ENCODE measurements at places on chromosomes 2 and 18. TPM values are rescaled to one million over a fixed set of nuclear protein-coding genes. Genes with fewer than 3 reads are reported as not detected.

DNA sequence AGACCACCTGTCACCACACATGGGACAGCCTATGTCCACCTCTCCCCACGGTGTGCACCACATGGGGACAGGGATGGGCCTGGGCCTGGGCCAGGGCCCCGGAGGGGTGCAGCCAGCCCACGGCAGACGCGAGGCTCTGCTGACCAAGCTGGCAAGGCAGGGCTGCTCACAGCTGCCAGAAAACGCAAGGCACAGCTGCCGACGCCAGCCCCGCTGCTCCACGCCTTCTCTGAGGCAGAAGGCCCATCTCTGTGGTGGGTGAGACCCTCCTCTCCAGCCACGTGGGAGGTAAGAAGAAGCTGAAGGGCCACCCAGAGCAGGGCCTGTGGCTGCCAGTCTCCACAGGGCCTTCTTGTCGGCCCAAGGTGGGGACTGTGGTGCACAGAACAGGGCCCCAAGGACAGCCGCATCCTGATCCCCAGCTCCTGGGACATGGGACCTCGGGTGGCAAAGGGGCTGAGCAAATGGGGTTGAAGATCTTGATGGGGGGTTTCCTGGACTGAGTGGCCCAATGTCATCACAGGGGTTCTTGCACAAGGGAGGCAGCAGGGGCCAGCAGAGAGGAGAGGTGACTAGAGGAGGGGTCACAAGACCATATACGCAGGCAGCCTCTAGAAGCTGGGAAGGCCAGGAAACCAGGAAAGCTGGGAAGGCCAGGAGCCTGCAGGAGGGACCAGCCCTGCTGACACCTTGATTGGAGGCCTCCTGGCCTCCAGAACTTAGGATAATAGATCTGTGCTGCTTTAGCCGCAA, 72.3 kb downstream of the NDUFA10 start:
- H3K4me3 ChIP-seq = no peak overlapping the region
- H3K36me3 ChIP-seq = no peaks in the 10 kb centered on the region
- peak overlapping the region; percentile 75 for H3K27ac ChIP-seq
- H3K27me3 ChIP-seq = no peaks in the 10 kb centered on the region
- peaks cover 64% of the 10 kb centered on the region for H3K4me1 ChIP-seq

- H3K4me3 ChIP-seq = no peak overlapping the region
- no peak for DNase-seq
These were observed 105.5 kb upstream of the DTNA start for GRCh38 chr18:34604591-34604990.

- peaks cover 26% of the 10 kb centered on the region for H3K4me1 ChIP-seq
- DNase-seq = no peak
- no peaks in the 10 kb centered on the region for H3K36me3 ChIP-seq
- no peaks in the 10 kb centered on the region for H3K27me3 ChIP-seq
- peak overlapping the region; percentile 83 for H3K27ac ChIP-seq
These were observed 574 bp upstream of the EML4 start for GRCh38 chr2:42168459-42169099.

DNA sequence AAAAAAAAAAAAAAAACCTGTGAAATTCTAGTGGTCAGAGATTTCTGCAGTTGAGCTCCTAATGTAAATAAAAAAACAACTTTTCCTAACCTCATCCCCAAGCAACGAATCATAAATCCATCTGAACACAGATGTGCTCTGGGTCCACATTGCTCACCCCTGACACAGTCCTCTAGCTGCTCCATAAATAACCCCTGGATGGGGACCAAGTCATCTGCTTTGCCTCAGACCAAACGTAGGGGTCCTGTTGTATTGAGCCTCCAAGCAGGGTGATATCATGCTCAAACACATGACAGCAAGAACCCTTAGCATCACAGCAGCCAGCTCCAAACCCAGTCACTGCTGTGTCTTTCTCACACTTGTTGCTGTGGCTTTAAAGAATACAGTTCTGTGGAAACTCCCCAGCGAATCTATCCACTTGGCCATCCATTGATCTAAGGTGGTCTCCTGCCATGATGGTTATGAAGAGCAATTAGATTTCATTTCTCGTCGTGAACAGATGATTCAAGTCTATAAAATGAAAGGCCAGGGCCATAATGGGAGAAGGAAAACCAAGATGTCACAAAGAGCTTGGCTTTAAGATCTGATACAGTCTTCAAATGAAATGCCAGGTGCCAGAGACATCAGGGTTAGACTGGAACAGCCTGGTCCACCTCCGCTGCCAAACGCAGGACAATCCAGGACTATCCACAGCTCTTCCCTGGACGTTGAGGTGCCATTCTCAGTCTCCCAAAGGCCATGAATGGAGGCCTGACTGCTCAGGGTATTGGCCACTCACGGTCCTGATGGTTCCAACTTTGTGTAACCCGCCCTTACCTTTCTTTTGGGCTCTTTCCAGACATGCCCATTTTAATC, 39.0 kb downstream of the TBC1D8 start:
- H3K36me3 ChIP-seq = no peaks in the 10 kb centered on the region
- no peak overlapping the region for H3K4me3 ChIP-seq
- H3K27me3 ChIP-seq = no peaks in the 10 kb centered on the region
- H3K4me1 ChIP-seq = peaks cover 98% of the 10 kb centered on the region
- H3K27ac ChIP-seq = peak overlapping the region; percentile 89
- DNase-seq = peak; percentile 86

The SP3 gene
- total RNA-seq = 32.2 TPM

DNA sequence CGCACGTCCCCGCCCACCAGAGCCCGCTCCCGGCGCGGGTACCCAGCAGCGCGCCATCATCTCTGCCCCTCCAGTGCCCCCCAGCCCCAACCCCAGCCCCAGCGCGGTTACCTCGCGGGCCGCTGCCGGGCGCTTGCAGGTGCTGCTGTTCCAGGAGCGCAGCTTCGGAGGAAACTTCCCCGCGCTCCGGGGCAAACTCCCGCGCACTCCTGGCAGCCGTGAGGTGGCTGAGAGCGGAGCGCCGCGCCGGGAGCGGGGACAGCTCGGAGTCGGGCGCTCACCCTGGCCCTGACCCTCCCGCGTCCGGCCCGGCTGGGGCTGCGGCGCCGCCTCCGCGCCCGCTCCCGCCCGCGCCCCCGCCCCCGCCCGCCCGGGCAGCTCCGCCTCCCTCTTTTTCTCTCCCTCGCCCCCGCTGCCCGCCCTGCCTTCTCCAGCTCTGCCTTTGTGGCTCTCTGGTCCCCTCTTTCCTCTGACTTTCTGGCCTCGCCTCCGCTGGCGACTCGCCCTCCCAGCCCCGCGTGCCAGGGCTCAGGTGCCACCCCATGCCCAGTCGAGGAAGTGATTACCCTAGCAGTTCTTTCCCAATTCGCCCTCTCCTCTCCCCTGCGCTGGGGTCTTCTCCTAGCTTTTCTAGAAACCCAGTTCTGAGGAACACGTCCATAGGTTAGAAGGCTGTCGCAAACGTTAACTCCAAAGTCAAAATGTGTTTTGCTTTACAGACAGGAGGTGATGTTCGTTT, at the start of gene CHST9:
CHST9 (minus strand) TSS at position 284 of the 739 bp plus-strand sequence. CDS start 42,499 bp downstream, outside the sequence.
- H3K27ac ChIP-seq = no peak within 1 kb of the TSS
- peak within 1 kb of the TSS; percentile 50 for H3K4me3 ChIP-seq
- no peaks in the 10 kb centered on the region for H3K27me3 ChIP-seq
- no peaks in the 10 kb centered on the region for H3K36me3 ChIP-seq
- no peaks in the 10 kb centered on the region for H3K4me1 ChIP-seq
- peak; percentile 23 for DNase-seq

DNA sequence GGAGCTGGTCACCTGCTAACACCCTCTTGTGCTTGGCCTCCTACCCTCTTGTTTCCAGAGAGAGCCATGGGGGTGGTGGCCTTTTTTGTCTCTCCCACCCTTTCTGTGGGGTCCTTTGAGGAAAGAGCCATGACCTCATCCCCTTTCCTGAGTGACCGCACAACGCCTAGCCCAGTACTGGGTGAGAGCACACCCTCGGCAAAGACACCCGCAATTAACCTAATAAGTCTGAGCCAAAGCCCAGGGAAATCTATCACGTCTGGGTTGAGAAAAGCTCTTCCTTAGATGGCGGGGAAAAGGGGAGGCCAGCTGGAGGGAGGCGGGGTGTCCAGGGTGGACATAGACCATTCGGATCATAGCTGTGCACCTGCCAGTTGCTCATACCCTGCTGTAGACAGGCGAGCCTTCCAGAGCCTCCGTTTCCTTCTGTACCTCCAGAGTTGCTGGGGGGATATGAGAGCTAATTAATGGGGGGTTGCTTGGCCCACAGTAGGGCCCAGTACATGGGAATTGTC, 93.7 kb upstream of the MCFD2 start:
- peaks cover 49% of the 10 kb centered on the region for H3K4me1 ChIP-seq
- no peaks in the 10 kb centered on the region for H3K27me3 ChIP-seq
- H3K27ac ChIP-seq = peak overlapping the region; percentile 27
- no peak for DNase-seq

- no peak overlapping the region for H3K4me3 ChIP-seq
- no peaks in the 10 kb centered on the region for H3K4me1 ChIP-seq
- no peaks in the 10 kb centered on the region for H3K27me3 ChIP-seq
- H3K27ac ChIP-seq = no peak overlapping the region
- H3K36me3 ChIP-seq = no peaks in the 10 kb centered on the region
These were observed 314.5 kb upstream of the CHAC2 start for GRCh38 chr2:53452957-53453748.

DNA sequence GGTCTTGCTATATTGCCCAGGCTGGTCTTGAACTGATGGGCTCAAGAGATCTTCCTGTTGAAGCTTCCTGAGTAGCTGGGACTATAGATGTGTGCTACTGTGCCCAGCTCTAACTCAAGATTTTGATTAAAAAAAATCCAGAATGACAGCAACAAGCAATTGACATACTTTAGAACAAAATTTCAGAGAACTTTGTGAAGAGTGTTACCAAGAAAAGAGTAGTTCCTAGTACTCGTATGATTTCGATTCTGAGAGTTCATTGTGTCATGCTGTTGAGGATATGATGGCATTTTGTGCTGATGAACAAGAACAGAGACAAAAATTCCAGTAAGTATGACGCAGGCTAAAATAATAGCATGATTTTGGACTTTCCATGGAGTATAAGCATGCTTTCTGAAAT, 90.2 kb upstream of the TWSG1 start:
- no peaks in the 10 kb centered on the region for H3K36me3 ChIP-seq
- H3K4me1 ChIP-seq = no peaks in the 10 kb centered on the region
- DNase-seq = no peak
- no peaks in the 10 kb centered on the region for H3K27me3 ChIP-seq

The TTC21B gene
- total RNA-seq = 11.8 TPM

- H3K4me1 ChIP-seq = no peaks in the 10 kb centered on the region
- no peak overlapping the region for H3K27ac ChIP-seq
- H3K4me3 ChIP-seq = no peak overlapping the region
- no peak for DNase-seq
- H3K27me3 ChIP-seq = no peaks in the 10 kb centered on the region
These were observed 51.0 kb upstream of the RAB27B start for GRCh38 chr18:54777118-54777791.

The PLEKHH2 gene
- 0.69 TPM for total RNA-seq

DNA sequence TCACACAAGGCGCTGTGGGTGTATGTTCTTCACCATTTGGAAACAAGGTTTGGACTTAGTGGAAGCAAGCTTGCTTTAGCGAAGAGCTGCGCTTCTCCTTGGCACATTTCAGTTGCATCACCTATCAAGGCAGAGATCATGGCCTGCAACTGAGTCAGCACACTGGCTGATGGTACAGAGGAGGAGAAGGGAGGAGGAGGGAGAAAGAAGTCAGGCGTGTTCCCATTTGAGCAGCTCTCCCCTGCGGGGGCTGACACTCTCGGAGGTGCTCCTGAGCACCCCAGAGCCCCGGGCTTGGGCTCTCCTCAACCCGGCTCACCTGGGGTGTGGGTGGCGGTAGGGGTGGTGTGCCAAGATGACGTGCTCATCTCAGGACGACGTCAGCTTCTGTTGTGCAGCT, 6.0 kb upstream of the SERPINB5 start:
- H3K27me3 ChIP-seq = no peaks in the 10 kb centered on the region
- H3K4me1 ChIP-seq = no peaks in the 10 kb centered on the region
- H3K36me3 ChIP-seq = no peaks in the 10 kb centered on the region
- no peak for DNase-seq
- no peak overlapping the region for H3K27ac ChIP-seq

DNA sequence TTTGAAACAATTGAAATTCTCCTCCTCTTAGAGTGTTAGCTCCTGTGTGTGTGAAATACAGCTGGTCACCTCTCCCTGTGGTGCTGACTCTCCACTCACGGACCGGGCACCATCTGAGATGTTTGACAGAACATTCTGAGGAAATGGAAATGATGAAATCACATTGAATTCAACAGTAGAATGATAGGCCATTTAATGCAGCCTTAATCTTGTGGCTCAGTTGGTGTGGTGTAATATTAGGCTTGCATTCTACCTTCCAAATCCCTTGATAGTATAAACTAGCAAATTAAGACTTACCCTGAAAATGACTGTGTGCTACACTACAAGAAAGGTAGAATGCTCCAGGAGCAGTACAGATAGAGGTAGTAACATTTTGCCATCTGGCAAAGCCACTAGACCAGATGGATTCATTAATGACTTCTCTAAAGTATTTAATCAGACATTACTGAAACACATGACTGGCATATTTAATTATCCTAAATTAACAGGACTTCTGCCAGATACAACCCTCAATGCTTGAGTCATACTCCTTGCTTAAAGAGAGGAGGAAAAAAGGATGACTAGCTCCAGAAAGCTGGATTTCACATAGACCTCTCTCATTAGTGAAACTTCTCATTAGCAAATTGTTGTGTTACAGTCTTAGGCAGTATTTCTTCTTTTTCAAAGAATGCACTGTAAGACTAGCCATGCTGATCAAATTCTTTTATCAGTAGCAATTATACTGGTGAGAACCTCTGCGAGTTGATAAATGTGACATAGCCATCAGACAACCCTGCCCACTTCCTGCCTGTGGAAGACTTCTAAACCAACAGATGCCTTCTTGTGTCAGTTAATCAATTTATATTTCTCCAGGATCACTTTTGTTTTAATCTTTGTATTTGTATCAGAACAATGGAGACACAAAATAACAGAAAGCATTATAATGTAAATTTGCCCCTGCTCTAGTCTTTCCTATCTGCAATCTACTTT, 80.6 kb downstream of the EML6 start:
- no peaks in the 10 kb centered on the region for H3K27me3 ChIP-seq
- no peaks in the 10 kb centered on the region for H3K36me3 ChIP-seq
- H3K4me3 ChIP-seq = no peak overlapping the region
- DNase-seq = no peak
- H3K4me1 ChIP-seq = no peaks in the 10 kb centered on the region

- H3K36me3 ChIP-seq = no peaks in the 10 kb centered on the region
- H3K27me3 ChIP-seq = peaks cover 19% of the 10 kb centered on the region
- H3K27ac ChIP-seq = no peak overlapping the region
These were observed 82.1 kb downstream of the EIF2AK3 start for GRCh38 chr2:88545118-88545517.

DNA sequence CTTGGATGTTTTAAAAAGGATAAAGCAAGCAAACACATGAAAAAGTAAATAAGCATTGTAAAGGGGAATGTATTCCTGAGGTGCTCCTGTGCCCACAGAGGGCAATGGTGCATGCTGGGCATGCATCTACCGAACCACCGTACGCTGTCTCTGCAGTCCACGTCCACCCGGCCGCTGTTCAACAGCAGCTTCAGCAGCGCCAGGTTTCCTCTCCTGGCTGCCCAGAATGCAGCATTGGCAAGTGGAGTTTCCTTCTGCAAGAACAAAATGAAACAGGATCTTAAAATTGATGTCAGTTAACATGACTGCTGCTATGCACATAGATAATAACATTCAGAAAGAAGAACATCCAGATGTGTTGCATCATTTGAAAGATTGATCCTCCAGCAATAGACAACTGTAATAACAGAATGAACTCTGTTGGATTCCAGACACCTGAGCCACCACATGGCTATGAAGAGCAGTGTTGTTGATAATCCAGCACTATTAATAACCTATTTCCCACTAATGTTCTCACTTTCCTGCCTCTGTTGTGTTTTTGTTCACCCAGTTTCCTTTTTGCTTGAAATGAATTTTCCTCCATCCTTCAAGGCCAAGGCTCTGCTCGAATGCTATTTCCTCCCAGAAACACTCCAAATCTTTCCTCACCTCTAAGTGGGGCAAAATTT, 13.6 kb downstream of the ANKRD29 start:
- H3K27ac ChIP-seq = peak overlapping the region; percentile 26
- H3K4me1 ChIP-seq = peaks cover 5% of the 10 kb centered on the region
- DNase-seq = no peak
- no peaks in the 10 kb centered on the region for H3K27me3 ChIP-seq
- H3K4me3 ChIP-seq = no peak overlapping the region

Measured in heart left ventricle (tissue), 16 donors.